Stimulated activated CD8-positive, alpha-beta memory T cell treated with anti-CD3 and anti-CD28 coated beads, Interleukin-7, amount 100 ng/mL, for 1 hour (primary cell): ENCODE measurements at places on chromosomes 4 and X.

DNA sequence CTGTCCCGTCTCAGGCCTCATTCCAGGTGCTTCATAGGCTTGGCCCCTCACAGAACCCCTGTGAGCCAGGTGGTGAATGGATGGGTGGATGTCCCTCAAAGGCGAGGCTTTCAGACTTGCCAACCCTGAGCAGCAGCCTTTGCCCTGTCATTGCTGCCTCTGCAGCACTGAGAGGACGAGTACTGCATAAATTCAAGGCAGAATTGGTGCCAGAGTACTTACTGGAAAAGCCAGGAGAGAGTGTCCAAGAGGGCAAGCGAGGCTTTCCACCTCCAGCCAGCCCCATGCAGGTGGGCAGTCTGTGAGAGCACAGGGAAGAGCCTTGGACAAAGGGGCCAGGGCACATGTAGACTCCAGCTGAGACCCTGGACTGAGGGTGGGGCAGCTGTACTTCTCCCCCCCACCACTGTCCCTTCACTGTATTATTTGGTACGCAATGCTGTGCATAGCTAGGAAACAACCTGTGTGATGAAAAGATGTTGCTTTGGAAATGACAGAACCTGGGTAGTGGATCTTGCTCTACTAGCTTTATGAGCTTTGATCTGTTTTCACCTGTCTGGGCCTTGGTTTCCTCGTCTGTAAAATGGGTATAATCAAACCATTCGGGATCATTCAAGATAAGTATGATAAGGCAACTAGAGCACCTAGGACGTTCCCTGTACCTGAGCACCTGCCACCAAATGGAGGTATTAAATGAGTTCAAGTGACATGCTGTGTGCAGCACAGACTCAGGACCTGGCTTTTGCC lies 224.9 kb upstream of the PSAPL1 start:
- DNase-seq = no peak

GRCh38 chr4:53116954-53117353 lies 248.9 kb downstream of the SCFD2 start:
- DNase-seq = no peak

- DNase-seq = no peak
These were observed 190.4 kb downstream of the GABRB1 start for GRCh38 chr4:47221721-47222120.

- no peak for DNase-seq
These were observed 230.6 kb upstream of the GPRIN3 start for GRCh38 chr4:89538171-89538570.

GRCh38 chr4:77188498-77189220 lies 31.7 kb downstream of the CCNG2 start:
- DNase-seq = no peak

DNA sequence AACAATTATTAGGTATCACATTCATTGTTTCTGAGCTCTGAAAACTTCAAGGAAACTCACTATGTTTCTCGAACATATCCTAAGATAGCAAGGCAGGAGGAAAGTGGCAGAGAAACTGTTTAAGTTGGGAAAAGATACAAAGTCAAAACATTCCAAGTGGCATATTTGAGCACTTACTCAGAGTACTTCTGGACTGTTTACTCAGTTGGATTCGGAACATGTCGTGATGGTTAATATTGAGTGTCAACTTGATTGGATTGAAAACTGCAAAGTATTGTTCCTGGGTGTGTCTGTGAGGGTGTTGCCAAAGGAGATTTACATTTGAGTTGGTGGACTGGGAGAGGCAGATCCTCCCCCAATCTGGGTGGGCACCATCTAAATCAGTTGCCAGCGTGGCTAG lies 298.3 kb downstream of the IL1RAPL2 start:
- DNase-seq = no peak

- DNase-seq = no peak
These were observed 157.6 kb downstream of the TENM3 start for GRCh38 chr4:182400790-182401189.

- DNase-seq = no peak
These were observed 608.6 kb upstream of the AADAT start for GRCh38 chr4:170698334-170698733.

- DNase-seq = no peak
These were observed 1707.4 kb downstream of the PCDH7 start for GRCh38 chr4:32427566-32427965.

GRCh38 chrX:138191998-138192397 lies 519.5 kb downstream of the FGF13 start:
- DNase-seq = no peak

- DNase-seq = no peak
These were observed 525.3 kb upstream of the MAGEB2 start for GRCh38 chrX:29690061-29690460.

- DNase-seq = no peak
These were observed 60.4 kb upstream of the ATXN3L start for GRCh38 chrX:13380211-13380610.

- DNase-seq = no peak
These were observed 56.6 kb upstream of the FAM47B start for GRCh38 chrX:34886011-34886410.

DNA sequence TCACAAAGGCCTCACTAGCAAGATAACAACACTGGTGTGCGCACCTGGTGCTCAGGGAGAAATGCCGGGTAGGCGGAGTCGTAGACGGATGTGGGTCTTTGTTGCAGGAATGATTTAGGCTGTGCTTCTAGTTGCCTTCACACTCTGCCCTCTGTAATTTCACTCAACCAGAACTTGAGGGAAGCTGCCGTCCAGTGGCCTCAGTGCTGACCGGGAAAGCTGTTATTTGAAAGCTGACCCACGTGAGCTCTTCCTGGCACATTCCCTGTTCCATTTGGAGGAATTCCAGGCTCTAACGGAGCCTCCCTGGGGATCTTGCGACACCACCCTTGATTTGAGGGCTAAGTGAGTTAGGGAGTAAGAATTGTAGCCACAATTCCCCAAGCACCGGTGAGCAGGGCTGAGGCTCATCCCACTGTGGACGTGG lies 15.9 kb downstream of the SH3TC1 start:
- DNase-seq = no peak

DNA sequence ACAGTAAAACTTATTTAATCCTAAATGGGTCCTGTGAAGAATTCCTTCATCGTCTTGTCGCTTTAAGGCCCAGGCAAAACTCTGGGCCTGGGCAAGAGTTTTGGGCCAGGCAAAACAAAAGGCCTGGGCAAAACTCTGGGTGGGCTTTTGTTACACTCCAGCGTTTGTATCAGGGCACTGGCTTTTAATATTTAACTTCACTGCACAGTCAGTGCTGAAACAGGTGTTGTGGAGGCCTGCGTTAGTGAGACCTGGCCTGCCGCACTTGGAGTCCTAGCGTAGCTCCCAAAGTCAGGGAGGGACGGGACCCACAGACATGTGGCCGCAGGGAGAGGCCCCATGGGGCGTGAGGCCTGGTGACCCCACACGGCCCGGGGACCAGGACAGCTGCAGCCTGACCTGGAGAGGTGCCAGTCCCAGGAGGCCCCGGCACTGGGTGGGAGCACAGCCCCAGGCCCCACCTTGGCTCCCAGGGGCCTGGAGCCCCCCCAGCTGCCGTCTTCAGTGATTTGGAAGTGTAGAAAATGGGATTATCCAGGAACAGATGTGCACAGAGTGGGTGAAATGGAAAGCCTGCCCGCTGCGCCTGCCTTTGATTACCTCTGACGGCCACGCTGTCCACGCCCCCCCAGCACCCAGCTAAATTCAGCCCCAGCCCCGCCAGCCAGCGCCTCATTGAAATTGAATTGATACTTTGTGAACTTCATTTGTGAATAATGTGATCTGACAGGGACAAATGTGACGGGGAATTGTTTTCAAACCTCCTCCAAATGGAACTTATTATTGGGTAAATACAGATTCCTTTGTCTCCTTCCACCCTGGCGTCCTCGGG lies 132.9 kb upstream of the NKX1-1 start:
- DNase-seq = no peak

- DNase-seq = no peak
These were observed 713 bp downstream of the PLXNB3 start for GRCh38 chrX:153764786-153765137.

- DNase-seq = no peak
These were observed 19.7 kb upstream of the CXCL6 start for GRCh38 chr4:73816814-73817213.
